ENCODE measurements at places on chromosomes 6 and 20.

GRCh38 chr6:165644586-165645266, 18.3 kb downstream of the PDE10A start:
- DNase-seq: no peak

- no peak for DNase-seq
These were observed 51.9 kb downstream of the GRM4 start for GRCh38 chr6:34093854-34094430.

DNA sequence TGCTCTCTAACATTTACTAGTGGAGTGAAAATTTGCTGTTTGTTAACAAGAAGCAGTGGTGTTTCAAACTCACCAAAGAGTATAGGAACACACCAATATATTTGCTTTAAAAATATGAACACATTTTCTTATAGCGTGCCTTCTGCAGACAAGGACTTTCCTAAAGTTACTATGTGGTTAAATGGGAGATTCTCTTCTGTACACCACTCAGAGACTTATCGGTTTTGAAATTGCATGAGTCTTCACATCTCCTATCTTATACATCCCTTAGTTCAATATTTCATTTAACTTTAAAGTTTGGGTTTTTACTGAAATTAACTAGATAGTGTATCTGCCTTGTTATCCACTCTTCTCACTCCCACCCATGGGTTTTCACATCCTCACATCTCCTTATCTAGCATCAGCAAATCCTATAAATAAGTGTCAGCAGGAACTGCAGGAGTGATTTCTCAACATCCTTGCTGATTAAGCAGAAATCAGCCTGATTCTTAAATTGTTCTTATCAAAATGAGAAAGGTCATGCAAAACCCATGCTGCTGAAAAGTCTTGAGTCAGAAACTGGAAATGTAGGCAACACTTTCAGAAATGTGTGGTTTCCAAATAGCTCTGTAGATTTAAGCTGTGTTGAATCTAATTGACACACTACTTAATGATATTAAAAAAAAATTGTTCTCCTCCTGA, 1075.6 kb upstream of the GJE1 start:
- DNase-seq: no peak

- no peak for DNase-seq
These were observed 70.6 kb upstream of the PHACTR2 start for GRCh38 chr6:143607168-143607567.

- DNase-seq: peak; percentile 52
These were observed at the start of gene ANKRD60 for GRCh38 chr20:58228484-58229197. TSS of gene ANKRD60 (minus strand) at chr20:58228653. CDS start at chr20:58228653, 0 bp downstream.

- DNase-seq: no peak
These were observed 42.4 kb downstream of the LCA5 start for GRCh38 chr6:79494841-79495240.

Measured in T-helper 22 cell (primary cell).